HEK293T (cell line): ENCODE measurements at places on chromosomes 3 and 15.

DNA sequence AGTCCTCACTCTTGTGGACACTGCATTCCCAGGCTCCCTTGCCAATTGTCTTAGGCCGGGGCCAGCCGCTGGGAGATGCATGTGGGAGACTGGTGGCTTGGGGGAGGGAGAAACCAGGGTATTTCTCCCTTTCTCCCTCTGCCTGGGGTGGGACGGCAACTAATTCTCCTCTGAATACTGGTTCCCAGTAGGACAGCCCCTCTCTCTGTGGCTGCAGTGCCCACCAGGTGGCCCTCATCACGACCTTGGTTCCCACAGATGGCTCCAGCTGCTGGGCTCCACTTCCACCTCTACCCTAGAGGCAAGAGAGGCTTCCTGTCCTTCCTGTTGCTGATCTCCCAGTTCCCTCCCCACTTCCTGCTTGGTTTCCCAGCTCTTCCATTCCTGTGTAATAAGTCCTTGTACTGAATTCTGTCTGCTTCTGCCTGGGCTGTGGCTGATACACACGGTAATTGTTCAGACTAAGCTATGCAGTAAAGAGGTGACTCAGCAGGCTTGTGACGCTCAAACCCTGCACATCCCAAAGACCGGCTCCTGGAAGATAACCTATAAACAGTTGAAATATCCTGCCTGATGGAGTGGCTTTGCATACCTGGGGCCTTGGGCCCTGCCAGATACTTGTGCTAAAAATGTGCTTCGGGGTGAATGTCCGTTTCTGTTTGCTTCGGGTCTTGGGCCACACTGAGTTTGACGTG lies 20.4 kb upstream of the COPG1 start:
- DNase-seq = no peak

DNA sequence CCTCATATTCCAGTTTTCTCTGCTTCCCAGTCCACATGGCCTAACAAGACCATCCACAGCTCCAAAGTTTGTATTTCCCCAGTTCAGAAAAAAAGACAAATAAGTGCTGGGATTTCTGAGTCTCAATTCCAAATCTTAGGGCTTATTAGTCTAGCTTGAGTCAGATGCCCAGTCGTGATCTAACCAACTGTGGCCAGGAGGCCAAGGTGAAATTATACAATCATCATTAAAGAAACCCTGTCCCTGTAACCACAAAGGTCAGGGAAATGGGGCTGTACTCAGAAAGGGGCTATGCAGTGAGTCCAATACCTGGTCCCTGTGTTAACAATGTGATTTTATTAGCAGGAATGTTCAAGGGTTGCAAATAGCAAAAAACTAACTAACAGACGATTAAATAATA lies 40.5 kb upstream of the MITF start:
- no peak for DNase-seq

DNA sequence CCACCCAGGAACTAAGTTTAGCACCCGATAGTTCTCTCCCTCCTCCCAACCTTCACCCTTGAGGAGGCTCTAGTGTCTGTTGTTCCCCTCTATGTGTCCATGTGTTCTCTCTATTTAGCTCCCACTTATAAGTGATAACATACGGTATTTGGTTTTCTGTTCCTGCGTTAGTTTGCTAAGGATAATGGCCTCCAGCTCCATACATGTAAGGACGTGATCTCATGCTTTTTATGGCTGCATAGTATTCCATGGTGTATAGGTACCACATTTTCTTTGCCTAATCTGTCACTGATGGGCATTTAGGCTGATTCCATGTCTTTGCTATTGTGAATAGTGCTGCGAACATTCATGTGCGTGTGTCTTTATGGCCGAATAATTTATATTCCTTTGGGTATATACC lies 66.9 kb upstream of the TRA2B start:
- DNase-seq = no peak

DNA sequence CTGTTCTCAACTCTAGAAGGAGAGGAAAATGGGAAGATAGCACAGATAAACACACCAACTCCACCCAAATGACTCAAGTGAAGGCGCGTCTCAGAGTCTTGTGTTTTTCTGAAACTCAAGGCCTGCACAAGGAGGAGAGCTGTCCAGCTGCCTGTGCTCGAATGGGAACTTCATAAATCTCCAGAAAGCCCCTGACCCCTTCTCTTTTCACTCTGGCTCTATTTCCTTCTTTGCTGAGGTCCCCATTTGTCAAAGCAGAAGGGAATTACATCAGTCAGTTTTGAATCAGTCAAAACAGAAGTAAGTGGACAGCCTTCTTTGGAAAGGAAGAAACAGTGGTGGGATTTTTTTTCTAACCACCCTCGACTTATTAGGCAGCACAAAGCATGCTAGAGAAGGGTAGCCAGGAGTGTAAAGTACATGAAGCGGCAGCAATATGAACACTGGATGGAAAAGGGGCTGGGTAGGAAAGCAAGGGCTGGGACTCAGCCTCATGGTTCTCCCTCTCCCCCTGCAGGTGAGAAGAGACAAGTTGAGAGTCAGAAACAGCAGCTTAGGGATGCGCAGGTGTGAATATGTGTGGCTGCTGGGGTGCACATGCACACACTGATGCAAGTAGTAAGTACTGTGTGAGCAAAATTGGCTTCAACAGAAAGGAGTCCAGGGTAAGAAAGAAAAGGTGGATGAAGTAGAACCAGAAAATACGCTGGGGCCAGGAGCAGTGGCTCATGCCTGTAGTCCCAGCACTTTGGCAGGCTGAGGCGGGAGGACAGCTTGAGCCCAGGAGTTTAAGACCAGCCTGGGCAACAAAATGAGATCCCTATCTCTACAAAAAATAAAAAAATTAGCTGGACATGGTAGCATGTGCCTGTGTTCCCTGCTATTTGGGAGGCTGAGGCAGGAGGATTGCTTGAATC lies 36.6 kb upstream of the MAGEF1 start:
- DNase-seq = no peak

DNA sequence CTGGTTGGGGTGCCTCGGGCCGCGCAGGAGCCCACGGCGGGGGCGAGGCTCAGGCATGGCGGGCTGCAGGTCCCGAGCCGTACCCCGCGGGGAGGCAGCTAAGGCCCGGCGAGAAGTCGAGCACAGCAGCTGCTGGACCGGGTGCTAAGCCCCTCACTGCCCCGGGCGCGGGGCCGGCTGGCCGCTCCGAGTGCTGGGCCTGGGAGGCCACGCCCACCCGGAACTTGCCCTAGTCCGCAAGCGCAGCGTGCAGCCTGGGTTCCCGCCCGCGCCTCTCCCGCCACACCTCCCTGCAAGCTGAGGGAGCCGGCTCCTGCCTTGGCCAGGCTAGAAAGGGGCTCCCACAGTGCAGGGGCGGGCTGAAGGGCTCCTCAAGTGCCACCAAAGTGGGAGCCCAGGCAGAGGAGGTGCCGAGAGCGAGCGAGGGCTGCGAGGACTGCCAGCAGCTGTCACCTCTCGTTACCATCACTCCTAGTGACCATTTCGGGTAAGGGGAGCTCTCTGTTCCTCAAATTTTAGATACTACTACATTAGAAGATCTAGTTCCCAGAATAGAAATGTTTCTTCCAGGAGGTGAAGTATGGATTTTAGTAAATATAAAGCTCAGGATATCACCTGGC lies 417.0 kb upstream of the AGTR1 start:
- no peak for DNase-seq

DNA sequence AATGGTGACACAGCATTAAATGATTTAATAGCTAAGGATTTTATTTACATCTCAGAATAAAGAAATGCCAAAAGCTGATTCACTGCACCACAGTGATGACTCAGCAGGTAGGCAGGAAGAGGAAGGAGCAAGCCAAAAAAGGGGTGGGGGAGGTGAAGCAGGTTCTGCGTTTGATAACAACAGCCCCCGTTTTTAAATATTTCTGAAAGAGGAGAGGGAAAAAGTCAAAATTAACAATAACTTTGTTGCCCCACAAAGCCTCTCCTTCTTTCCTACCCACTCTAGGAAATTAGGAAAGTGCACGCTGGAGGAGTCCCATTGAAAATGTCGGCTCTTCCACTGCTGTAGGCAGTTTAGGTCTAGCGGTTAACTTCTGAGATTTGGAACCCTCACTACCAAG lies 9.9 kb upstream of the CCDC54 start:
- no peak for DNase-seq

GRCh38 chr15:39413558-39413957 lies 167.3 kb upstream of the THBS1 start:
- DNase-seq = no peak

DNA sequence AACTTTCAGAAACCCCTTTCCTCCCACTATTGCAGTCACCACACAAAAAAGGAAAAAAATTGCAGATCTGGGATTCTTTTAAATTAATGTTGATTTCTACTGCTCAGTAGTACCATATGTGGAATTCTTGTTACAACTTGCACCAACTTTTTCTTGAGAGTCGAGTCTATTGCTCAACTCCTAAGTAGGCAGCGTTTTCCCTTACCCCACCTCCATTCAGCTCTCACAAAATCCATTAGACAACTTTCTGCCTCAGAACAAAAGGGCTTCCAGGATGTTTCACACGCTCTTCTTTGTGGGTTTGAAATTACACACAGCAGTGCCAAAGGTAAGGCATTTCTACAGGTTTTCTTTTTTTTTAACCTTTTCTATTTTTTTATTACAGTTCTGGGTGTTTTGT lies 179.5 kb downstream of the ANXA2 start:
- no peak for DNase-seq

DNA sequence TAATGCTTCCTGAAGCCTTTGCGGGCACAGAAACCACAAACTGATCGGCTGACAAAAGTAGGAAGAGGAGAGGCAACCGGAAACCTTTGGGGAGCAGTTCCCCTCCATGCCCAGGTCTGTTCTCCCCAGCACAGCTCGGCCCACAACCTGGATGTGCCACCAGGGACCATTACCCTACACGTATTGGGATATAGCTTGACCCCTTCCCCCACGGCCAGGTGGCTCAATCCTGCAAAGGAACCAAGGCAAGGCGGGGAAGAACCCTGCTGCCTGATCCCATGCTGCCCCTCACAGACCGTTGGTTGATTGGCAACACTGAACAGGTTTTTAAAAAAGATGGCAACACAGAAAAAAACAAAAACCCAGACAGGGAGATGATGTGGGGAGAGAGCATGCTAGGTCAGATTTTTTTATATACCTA lies 19.7 kb upstream of the TCAIM start:
- DNase-seq = no peak

- peak; percentile 13 for DNase-seq
Measured at GRCh38 chr15:56249092-56249491, 5.4 kb upstream of the RFX7 start.

DNA sequence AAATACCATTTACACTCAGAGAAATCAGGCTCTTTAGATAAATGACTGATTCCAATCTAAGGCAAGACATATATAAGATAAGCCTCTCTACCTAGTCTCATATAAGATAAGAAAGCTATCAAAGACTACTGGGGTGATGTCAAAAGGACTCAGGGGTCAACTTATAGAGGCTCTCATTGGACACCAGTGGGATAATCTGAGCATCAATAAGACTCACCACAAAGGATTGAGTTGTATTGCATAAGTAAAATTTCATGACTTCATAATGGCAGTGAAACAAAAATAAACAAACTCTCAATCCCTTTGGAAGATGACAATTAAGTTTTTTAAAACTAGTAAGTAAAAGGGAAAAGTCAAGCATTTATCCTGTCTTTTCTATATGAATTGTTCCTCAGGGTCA lies 317.8 kb downstream of the SHQ1 start:
- no peak for DNase-seq

- no peak for DNase-seq
Measured at GRCh38 chr3:102162251-102162650, 272.6 kb upstream of the ZPLD1 start.

DNA sequence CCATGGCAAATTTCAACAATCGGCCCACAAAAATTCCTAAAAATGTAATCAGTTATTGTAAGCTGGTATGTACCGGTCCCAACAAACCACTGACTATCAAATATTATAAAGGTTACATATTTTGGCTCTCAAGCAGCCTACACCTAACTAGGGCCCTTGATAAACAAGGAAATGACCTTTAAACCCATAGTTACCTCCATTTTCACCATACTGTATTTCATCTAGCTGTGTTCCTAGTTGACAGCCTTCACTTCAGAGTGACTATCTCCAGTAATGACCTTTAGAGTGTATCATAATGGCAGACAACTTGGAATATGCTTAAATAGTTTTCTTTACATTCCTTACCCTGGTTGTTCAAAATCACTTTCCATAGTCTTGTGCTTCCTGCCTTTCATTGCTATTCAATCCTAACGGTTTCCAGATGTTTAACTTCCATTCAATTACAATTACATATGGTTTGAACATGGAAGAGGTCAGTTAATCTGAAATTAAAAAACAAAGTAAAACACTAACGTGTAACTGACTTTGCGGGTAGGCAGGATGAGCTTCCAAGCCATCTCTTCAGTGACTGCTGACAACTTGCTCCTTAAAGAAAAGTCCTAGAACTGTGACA lies 111.9 kb upstream of the TSC22D2 start:
- DNase-seq = no peak

- DNase-seq = no peak
Measured at GRCh38 chr3:114127517-114127916, 51.3 kb downstream of the DRD3 start.

GRCh38 chr3:87855211-87855610 lies 203.6 kb downstream of the CGGBP1 start:
- no peak for DNase-seq

DNA sequence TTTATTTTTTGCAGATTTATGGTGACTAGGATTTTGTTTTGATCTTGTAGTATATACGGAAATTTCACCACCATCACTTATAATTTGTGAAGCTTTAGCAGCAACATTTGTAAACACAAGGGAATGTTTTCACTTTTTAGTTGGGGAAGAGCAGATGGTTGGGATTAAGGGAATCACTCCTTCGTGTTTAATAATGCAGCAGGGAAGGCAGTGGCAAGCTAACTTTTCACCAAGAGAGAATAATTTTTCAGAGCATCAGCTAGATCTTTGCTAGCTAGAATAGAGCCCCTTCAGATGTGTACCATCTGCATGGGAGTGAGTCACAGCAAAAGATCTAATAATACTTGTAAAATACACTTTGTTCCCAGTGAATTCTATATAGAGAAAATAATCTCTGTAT lies 632.7 kb downstream of the CADM2 start:
- no peak for DNase-seq

DNA sequence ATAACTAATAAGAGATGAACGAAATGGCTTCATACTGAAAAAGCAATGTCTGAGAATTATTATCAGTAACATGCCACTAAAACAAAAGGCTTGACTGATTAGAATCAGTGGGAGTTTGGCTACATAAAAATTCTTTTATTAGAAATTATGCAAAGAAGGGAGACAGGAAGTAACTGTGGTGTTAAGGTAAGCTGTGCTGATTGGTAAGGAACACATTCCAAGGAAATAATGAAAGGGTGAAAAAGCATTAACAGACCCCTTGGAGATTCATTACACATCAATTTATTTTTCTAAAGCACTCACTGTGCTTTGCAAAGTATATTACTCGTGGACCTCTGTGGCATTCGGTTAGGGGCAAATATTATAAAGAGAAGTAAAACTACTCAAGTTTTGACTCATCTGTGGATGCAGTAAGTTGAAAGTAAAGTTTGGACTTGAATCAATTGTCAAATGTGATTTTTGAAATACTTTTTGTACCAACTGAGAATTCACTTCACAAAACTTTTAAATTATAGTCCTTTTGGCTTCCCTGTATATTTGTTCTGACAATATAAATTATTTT lies 176.1 kb upstream of the ZPLD1 start:
- no peak for DNase-seq
